ENCODE measurements at places on chromosomes 6 and 20.

DNA sequence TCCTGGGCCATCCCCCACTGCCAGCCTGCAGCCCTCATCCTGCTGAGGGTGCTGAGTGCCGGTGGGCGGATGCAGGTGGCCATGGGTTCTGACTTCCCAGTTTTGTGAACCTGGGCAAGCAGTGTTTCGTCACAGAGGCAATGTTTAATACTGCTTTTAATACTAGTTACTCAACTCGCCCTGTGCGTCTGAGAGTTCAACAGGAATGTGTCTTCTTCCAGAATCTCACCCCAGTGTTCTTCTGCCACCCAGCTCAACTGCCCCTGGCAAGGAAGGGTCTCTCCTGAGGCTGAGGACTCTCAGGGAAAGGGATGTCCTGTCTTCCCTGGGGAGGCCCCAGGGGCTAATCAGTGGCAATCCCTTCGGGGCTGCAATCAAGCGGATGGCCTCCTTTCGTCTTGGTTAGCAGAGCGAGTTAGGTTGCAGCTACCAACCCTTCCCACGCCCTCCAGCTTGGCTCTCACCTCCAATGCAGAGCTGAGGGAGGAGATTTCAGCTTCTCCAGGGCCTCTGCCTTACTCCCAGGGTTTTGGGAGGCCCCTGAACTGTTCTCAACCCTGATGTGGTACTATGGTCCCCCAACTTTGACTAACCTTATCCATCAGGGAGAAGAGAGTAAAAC, 2.0 kb downstream of the KCNK16 start:
- DNase-seq = no peak

- DNase-seq = peak; percentile 1
Observed at GRCh38 chr6:9095729-9096128, 660.4 kb upstream of the SLC35B3 start.

DNA sequence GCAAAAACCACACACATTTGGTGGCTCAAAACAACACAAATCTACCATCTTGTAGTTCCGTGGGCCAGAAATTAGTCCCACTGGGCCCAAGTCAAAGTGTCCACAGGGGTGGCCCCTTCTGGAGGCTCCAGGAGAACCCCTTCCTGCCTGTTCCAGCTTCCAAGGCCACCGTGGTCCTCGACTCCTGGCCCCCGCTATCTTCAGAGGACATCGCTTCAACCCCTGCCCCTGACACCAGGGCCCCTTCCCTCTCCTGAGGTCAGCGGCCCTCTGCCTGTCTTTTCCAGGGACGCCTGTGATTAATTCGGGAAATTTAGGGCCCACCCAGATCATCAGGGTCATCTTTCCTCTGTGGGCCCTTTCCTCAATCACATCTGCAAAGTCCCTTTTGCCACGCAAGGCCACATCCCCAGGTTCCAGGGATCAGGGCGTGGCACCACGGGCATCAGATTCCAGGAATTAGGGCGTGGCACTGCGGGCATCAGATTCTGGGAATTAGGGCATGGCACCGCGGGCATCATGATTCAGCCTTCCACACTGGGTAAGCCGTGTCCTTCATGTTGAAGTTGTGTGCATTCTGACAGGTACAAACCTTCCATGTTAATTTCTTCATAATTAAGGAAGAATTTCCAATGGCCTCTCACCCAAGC, 59.9 kb upstream of the SMOC2 start:
- no peak for DNase-seq

DNA sequence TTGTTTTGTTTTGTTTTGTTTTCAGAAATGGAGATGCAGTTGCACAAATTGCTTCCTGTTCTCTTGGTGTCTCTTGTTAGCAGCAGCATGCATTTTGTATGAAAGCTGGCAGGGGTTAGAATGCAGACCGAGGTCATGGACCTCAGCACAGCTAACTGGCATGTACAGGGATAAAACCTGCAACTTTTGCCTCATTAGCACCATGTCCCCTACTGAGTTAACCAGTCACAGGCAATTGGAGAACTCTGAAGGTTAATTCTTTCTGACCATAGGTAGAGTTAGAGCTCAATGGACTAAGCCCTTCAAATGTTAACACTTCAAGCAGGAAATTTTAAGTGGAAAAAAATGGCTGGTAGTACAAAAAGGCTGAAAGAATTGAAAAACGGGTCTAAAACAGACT, 377.1 kb downstream of the ADGRB3 start:
- DNase-seq = no peak
